DMS153 (cell line): ENCODE measurements at places on chromosomes 5 and 9.

- DNase-seq = peak; percentile 28
These were observed 17.9 kb downstream of the TMEM245 start for GRCh38 chr9:109101810-109102209.

DNA sequence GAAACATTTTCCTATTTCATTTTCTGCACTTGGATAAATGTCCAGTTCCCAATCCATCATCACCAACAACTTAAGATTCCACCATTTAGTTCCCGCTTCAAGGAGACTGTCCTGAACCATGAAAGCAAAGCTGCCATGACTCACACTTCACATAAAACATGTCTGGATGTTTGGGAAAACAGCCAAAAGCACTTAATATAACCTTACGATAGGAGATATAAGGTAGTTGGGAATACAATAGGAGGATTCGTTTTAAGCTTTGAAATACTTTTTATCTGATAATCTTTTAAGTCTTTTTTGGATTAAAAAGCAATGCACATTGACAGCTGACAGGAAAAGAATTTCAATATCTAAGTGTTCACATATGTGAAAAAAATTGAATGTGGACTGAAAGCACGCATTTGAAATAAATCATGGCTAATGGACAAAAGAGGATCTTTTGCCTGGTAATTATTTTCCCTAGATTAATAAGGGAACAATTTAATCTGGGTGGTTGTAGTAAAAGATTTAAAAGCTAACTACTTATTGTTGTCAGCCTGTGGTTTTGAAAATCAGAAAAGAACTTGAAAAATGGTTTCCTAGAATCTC is 17.3 kb upstream of the TGFBI start:
- no peak for DNase-seq

GRCh38 chr9:88243736-88244135 is 105.5 kb upstream of the SPATA31C2 start:
- no peak for DNase-seq

DNA sequence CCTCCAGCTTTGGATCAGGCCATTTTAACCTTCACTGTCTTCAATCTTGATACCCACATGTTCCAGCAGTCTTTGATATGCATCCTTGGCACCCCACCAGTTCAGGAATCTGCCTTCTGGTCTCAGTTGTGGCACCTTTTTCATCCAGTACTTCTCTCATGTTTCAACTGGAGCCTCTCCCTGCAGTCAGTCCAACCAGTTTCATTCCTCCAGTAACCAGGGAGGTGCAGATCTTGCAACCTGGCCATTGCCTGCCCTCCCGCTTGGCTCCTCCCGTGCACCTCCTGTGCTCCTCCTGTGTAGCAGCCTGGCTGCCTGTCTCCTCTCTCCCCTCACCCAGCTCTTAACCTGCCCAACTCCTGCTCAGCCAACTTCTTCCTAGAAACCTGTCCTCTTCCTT is 20.2 kb downstream of the FUBP3 start:
- no peak for DNase-seq

DNA sequence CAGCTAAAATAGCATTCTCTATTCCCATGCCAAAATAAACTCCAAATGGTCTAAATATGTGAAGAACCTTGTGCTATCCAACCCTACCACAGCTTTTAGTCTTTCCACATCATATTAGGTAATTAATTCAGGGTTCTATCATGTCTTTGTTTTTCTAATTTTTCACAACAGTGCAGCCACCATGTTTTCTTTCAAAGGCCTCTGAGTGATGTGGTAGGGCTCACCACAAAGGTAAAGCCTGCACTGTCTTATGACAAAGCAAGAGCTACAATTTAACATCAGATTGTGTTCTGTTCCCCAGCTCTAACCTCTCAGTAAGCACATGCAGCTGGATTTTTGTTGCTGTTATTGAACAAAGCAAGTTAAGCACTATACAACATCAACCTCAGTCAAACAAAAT is 52.4 kb downstream of the MEF2C start:
- no peak for DNase-seq

GRCh38 chr5:156328161-156328560 is 1.2 kb downstream of the SGCD start:
- DNase-seq = no peak

GRCh38 chr5:43543434-43543833 is 13.4 kb downstream of the PAIP1 start:
- no peak for DNase-seq

DNA sequence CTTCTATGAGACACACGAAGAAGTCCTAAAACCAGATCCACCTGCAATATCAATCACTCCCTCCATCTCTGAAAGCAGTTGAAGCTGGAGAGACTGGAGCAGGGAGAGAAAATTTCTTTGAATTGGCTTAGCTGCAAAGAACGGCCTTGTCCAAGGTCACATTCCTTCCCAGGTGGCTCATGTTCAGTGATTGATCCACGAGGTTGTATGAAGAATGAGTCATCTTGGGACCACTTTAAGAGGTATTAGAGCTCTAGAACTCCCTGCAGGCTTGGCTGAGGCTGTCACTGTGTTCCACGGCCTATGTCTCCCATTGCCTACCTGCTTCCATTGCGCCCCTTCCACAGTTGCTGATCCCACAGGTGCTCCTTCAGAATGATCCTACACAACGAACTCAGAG is 68.2 kb downstream of the HMHB1 start:
- no peak for DNase-seq

- no peak for DNase-seq
These were observed 2.4 kb downstream of the XPA start for GRCh38 chr9:97694769-97695168.

GRCh38 chr9:25857147-25857546 is 178.9 kb upstream of the TUSC1 start:
- DNase-seq = no peak

GRCh38 chr5:50653946-50654345 is 12.5 kb upstream of the PARP8 start:
- no peak for DNase-seq

DNA sequence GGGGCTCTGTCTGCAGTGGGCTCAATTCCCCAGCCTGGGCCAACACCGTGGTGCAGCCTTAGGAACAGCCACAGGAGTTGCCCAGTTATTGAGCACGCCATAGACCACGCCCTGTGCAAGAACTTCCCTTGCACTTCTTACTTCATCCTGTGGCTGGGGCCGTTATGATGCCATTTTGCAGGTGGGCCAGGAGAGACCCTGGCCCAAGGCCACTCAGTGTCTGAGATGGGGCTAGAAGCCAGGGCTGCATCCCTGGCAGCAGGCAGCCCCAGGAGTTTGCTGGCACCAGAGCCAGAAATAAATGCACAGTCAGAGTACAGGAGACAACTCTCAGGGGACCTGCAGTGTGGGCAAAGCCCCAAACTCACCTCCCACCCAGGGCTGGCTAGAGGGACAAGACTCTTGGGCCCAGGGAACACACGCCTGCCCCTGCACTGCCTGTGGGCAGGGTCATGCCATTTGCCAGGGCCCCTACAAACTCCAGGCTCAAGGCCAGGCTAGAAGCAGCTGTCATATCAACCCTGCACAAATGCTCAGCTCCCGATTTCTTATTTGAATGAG is 6.7 kb downstream of the CORO2A start:
- DNase-seq = no peak

GRCh38 chr5:36690041-36690961 is 83.9 kb downstream of the SLC1A3 start:
- DNase-seq = peak; percentile 90

- DNase-seq = no peak
These were observed 142.4 kb downstream of the PCSK5 start for GRCh38 chr9:76032797-76033373.

- no peak for DNase-seq
These were observed 127.7 kb downstream of the ZDHHC21 start for GRCh38 chr9:14565352-14566016.

DNA sequence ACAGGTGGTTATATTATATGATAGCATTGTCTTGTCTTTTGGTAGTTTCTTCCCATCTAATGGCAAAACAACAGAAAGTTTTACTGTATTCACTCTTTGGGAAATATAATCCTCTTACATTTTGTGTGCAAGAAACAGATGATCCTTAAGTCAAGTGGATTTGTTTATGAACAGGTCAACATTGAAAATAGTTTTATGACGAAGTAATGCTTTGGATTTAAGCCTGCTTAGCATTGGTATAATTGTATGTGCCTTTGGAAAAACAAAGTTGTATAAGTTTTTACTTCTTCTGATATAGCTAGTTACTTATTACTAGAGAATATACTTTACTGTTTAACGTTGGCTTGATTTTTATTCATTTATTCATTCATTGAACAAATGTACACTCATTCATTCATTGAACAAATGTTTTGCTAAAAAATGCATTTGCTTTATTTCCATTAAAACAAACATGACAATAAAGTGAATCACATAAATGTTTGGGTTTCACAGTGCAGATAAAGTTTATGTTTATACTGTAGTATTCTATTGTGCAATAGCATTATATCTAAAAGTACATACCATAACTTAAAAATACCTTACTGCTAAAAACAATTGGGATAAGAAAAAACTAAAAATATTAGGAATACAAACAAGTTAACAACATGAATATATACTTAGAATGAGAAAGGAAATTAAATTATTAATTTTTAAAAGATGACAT is 12.3 kb downstream of the SGCD start:
- DNase-seq = no peak

GRCh38 chr9:14327036-14327435 is 13.1 kb upstream of the NFIB start:
- no peak for DNase-seq

GRCh38 chr5:28512648-28513047 is 1474.3 kb upstream of the CDH9 start:
- DNase-seq = no peak

DNA sequence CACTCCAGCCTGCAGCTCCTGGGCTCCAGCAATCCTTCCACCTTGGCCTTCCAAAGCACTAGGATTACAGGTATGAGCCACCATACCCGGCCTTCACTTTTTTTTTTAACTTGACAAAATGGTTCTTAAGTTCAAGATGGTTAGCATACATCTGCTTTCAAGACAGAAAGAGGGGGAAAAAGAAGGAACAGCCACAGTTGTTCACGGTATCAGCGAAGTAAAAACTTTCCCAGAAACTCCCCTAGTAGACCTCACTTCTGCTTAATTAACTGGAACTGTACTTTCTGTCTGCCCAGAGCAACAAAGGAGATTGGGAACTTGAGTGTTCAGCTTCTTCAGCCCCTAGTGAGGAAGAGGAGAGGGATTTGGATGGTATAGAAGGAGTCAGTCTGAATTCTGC is 116.7 kb downstream of the UGCG start:
- no peak for DNase-seq

DNA sequence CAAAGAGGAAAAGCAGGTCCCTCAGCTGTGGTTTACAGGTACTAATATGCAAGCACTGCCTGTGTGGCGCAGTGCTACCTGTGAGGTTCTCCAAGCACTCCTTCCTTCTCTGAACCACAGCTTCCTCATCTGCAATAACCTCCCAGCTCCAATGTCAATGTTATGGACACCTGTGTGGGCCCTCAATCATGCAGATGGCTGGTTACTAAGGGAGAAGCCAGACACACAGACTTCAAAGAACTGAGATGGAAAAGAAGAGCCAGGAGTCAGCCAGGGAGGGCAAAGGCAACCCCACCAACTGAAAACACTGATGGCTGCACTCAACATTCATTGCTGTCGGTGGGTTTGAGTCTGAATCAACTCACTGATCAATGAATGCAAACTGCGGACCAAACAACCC is 77.7 kb downstream of the NR6A1 start:
- no peak for DNase-seq

- no peak for DNase-seq
These were observed 70.1 kb upstream of the SPATA31E1 start for GRCh38 chr9:87812375-87813118.

- no peak for DNase-seq
These were observed 149.3 kb upstream of the COL5A1 start for GRCh38 chr9:134492281-134492691.

GRCh38 chr5:10858945-10859344 is 97.9 kb upstream of the DAP start:
- no peak for DNase-seq

GRCh38 chr5:95272316-95272929 is 12.5 kb downstream of the MCTP1 start:
- DNase-seq = no peak

GRCh38 chr5:163773226-163773625 is 267.8 kb downstream of the MAT2B start:
- no peak for DNase-seq

DNA sequence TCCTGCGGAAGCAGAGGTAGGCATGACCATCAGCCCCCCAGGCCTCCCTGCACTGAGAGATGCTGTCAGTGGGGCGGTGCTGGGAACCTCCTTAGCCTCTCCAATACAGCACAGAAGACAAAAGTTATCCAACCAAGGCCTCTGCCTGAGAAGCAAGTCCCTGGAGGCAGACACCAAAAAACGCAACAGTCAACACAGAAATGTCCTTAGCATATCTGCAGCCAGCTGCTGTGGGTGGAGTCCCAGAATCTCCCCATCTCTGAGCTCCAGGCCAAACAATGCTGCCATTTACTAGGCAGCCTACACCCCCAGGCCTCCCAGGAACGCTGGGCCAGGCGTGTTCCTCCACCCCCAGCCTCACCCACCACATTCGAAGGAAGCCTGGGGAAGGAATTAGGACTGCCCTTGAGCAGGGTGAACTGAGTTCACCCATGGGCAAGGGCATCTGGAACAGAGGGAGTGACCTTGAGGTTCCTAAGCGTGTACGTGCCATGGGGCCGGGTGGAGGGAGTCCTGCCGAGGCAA is 43.7 kb downstream of the STK10 start:
- DNase-seq = no peak

- DNase-seq = peak; percentile 76
These were observed 1.3 kb upstream of the NFIB start for GRCh38 chr9:14314929-14315874.

DNA sequence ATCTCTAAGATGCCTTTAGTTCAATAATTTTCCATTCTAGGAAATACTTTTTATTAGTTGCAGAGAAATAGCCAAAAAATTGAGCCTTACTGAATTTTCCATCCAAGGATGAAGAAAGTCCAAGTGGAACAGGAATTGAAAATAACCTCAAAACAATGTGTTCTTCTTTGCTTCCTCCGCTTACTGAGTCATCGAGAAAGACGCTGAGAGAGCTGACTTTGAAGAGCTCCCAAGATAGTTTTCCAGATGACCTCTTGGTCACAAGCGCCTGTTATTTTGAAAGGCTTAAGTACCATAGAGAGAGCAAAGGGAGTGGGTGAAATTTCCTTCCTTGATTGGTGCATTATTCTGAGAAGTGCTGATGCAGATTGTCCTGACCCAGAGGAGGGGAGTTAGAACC is 253.5 kb upstream of the ATP10B start:
- DNase-seq = no peak

- peak; percentile 77 for DNase-seq
These were observed 119.8 kb downstream of the AUH start for GRCh38 chr9:91241909-91242308.
